Activated naive CD8-positive, alpha-beta T cell treated with anti-CD3 and anti-CD28 coated beads, Interleukin-2, amount 10 ng/mL, durations not matched to agents 7 days and 5 days (primary cell): ENCODE measurements at places on chromosomes 4 and X.

DNA sequence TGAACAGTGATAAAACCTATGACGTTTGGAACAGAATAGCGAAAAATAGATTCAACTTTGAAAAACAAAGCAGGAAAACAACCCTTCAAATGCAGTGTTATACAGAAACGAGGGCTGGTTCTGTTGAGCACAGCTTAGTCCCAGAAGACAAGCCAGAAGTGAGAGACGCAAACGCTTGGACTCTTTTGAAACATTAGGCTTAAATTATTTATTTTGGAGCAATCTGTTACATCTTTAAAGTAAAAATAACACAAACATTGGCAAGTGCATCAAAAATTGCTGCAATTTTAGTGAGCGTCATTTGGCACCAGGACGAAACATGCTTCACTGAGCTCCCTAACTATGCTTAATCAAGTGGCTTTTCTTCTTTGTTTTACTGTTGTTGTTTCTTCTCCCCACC is 63.5 kb downstream of the ENPP6 start:
- no peak for DNase-seq

GRCh38 chr4:2862528-2862927 is 18.9 kb downstream of the ADD1 start:
- DNase-seq, result no peak

GRCh38 chr4:188113156-188113555 is 3.8 kb upstream of the TRIML2 start:
- no peak for DNase-seq

- DNase-seq, result no peak
Observed at GRCh38 chr4:159206427-159206871, 103.6 kb downstream of the RAPGEF2 start.

GRCh38 chrX:44162964-44163475 is 180.5 kb downstream of the EFHC2 start:
- DNase-seq, result no peak

DNA sequence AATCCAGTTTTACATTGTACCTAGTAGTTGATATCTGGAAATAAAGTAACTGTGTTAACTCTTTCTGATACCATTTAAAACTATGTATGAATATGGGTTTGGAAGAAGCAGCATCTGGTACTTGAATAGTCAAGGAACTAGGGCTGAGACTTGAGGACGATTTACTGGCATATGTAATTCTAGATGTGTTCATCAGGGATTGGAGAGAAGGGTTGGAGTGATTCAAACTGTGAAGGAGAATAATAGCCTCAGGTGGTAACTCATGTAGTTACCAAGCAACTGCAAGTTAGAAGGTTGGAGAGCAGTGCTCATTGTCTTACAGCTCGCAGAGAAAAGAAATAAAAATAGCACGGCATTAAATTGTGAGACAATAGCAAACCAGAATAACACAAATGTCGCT is 29.5 kb upstream of the TXLNG start:
- DNase-seq, result no peak

GRCh38 chr4:7812231-7812857 is 127.3 kb downstream of the AFAP1 start:
- DNase-seq, result no peak
